Activated T-cell treated with anti-CD3 and anti-CD28 coated beads for 48 hours (primary cell): ENCODE measurements at places on chromosomes 12 and 14.

GRCh38 chr12:25694072-25694471 lies 141.0 kb upstream of the LMNTD1 start:
- no peak for DNase-seq

DNA sequence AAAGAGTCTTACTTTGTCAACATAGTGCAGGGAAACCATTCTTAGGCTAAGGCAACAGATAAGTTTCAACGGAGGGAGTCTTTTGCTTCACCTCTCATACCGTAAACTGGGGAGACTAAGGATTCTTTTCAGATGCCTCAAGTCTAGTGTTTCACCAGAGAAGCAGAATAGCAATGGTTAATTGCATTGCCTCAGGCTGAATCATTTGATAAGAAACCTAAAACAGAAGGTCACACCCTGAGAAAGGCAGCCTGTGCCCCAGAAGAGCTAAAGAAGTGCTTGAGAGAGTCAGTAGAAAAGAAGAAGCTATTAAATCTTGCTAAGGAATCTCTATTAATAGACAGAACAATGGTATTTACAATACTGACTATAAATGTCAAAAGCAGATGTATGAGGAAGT lies 21.8 kb upstream of the ATXN7L3B start:
- DNase-seq = no peak

DNA sequence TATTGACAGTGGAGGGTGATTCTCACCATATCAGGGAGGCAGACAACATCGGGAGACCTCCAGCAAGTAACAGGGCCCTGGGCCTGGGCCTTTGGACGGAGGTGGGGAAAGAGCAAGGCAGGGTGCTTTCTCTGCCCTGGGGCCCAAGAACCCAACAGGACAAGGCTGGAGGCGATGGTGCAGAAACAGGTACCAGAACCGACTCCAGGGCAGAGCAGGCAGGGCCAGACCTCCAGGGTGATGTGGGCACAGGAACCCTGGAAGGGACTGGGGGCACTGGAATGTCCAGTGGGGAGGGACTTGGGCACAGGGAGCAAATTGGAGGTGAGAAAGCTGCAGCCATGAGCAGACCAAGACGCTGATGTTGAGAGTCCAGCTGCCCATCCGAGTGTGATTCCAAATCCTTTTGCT lies 44.4 kb downstream of the PRMT8 start:
- no peak for DNase-seq

DNA sequence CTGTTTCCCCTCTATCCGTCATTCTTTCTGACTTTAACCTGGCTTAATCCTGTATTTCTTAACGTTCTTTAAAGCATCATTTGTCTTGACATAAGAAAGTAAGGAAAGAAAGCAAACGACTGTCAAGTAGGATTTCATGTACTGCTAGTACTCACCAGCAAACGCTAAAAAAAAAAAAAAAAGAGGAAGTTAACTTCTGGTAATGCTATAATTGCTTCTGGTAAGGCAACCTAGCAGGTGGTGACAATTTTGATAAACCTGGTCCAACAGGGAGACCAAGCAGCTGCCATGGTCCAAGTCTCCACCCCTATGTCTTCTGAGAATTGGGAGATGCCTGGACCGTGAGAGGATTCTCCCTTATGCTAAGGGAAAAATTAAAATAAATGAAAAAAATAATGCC lies 306.6 kb downstream of the DAD1 start:
- no peak for DNase-seq

GRCh38 chr14:100586403-100587085 lies 673 bp downstream of the BEGAIN start:
- peak; percentile 27 for DNase-seq

GRCh38 chr12:45670346-45671065 lies 59.0 kb upstream of the ARID2 start:
- DNase-seq = no peak

GRCh38 chr12:27730097-27730588 lies 19.5 kb downstream of the MRPS35 start:
- no peak for DNase-seq

DNA sequence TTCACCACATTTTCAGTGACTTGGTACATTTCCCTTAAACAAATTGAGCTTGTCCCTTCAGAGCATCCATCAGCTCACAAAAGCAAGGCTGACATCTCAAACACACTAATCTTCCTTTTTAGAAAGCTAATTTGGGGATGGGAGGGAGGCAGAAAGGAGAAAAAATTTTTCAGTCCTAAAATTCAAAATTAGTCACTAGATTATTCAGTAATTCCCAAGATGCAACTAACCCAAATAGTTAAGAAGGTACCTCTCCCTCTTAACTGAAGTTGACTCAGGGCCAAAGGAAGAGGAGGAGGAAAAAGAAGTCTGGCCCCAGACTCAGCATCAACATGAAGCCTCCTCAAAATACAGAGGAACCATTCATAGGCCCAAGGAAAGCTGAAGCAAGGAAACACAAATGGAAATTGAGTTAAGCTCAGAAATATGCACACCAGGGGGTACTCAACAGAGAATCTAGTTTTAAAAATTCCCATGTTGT lies 21.7 kb downstream of the CBX5 start:
- DNase-seq = no peak

- no peak for DNase-seq
These were observed 160.8 kb downstream of the UNC79 start for GRCh38 chr14:93591506-93591905.

GRCh38 chr14:74875941-74876913 lies at the start of gene PROX2:
Gene PROX2 (minus strand): TSS chr14:74876145. CDS start chr14:74863834, 12,311 bp downstream.
- DNase-seq = peak; percentile 8

GRCh38 chr14:80627745-80628144 lies 313.8 kb downstream of the CEP128 start:
- DNase-seq = no peak

GRCh38 chr12:47270782-47271664 lies 191.3 kb upstream of the AMIGO2 start:
- DNase-seq = no peak

GRCh38 chr12:32253154-32253790 lies 146.1 kb upstream of the FGD4 start:
- DNase-seq = no peak

- DNase-seq = no peak
These were observed 62.2 kb downstream of the GNG2 start for GRCh38 chr14:51922624-51923023.

- DNase-seq = no peak
These were observed 136.3 kb downstream of the TBX3 start for GRCh38 chr12:114547636-114548035.

GRCh38 chr12:19894803-19895202 lies 455.5 kb downstream of the AEBP2 start:
- DNase-seq = no peak

DNA sequence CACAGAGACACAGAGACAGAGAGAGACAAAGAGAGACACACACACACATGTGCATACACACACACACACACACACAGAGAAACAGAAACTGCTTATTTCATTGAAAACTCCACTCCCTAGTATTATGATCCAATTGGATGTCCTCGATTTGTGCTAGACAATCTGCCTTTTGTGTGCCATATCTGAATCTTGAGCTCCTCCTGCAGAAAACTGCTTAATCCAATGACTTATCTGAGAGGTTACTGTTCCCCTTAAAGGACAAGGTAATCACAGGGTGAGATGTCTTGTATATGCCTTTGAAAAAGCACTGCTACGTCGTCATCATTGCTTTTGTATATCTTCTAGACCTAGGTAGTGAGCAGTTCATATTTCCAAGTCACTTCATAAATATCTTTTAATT lies 371.5 kb downstream of the LRIG3 start:
- DNase-seq = no peak

- DNase-seq = no peak
These were observed 8.3 kb upstream of the CAPRIN2 start for GRCh38 chr12:30763053-30763452.

DNA sequence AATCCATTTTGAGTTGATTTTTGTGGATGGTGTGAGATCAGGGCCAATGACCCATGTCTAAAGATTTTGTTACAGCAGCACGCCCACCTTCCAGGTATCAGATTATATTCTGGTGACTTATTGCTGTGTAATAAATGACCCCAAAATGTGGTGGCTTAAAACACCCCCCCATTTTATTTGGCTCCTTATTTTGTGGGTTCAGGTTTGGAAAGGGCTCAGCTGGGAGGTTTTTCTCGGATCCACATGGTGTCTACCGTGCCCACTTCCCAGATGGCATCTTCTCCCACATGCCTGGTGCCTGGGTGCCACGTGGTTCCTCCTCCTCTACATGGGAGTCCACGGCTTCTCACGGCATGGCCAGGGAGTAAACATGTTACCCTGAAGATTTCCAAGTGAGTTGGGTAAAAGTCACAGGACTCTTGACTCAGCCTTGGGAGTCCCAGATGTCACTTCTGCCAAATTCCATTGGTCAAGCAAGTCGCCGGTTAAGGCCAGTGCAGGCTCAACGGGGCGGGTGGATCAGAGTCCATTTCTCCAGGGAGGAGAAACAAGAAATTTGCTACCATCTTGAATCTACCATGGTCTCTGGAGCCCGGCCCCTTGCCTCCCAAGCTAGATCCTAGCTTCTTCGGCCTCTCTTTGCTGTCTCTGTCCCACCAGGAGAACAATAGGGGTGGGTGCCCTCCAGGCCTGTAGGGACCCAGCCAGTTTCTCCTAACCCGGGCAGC lies 214.3 kb downstream of the KIF26A start:
- DNase-seq = no peak

- no peak for DNase-seq
These were observed 409.1 kb downstream of the AEBP2 start for GRCh38 chr12:19848421-19848820.

DNA sequence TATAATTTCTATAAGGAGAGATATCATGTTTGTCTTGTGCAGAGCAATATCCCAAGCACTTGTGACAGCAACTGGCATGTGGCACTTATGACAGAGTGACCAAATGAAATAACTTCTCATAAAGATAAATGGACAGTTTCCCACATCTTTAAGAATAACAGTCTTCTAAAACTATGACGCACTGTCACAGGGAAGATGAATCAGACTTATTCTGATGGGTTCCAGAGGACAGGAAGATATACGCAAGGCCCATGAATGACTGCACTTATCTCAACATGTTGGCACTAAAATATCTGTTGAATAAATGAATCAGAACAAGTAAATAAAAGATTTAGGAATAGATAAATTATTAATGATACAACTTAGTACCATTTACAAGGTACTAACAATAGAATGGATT lies 465.8 kb upstream of the SYT1 start:
- DNase-seq = no peak

- peak; percentile 15 for DNase-seq
These were observed at the start of gene NTN4 for GRCh38 chr12:95790033-95790916. Gene NTN4 (minus strand): TSS chr12:95790764. CDS start chr12:95790309, 455 bp downstream.

DNA sequence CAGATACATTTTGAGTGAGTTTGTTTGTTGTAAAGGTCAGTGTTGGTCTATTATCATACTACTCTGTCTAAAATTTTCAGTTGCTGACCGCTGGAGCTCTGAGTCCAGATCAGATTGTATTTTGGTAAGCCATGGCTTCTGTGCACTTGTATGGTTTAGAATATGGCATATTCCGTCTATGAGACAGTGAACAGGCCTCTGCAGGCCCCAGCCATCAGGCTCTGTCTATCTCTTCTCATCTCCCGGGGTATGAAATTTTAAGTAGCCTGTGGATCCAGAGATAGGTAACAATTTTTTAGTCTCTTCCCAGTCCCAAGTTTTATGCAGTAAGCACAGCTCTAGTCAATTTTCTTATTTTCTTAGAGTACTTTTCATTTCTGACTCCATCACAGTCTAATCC lies 1929.1 kb upstream of the SEL1L start:
- no peak for DNase-seq

DNA sequence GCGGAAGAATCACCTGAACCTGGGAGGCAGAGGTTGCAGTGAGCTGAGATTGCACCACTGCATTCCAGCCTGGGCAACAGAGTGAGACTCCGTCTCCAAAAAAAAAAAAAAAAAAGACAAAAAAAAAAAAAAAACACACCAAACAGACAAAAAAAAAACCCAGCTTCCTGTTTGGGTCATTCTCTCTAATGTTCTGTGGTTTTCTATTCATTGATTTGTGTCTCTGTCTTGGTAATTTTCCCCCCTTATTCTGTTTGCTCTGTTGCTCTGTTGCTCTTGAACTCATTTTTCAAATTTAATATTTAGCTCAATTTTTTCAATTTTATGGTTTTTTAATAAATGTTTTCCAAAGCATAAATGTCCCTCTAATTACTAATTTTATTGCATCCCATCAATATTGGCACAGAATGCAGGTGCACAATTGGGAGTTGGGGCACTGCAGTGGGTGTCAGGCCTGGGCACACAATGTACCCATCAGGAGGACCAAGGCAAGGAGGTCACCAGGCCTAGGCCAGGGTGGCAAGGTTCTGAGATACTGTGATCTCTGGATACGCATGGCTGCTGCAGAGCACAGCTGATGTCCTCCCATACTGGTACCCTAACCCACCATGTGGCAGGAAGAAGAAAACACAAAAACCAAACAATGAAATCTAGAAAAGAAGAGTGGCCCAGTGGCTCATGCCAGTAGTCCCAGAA lies 8.0 kb upstream of the GNPTAB start:
- no peak for DNase-seq

GRCh38 chr14:97233319-97233985 lies 436.3 kb downstream of the VRK1 start:
- DNase-seq = no peak

DNA sequence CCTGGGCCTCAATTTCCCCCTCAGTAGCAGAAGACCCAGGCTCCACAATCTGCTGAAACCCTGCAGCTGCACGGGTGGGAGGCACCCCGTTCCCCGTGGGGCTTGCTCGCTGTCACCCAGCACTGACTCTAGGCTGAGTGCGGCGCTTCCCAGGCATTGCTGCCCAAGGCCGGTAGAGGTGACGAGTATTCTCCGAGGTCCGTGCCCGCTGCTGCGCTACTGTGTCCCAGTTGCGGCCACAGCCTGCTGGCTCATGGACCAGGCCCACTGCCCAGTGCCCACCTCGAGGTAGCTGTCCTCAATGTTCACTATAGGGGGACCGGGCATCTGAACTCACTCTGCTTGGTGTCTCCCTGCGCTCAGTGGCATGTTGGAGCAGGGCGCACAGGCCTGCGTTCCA lies 74.7 kb downstream of the GSC start:
- no peak for DNase-seq

- DNase-seq = no peak
These were observed 198.2 kb upstream of the PRMT8 start for GRCh38 chr12:3292677-3293412.

- no peak for DNase-seq
These were observed 151.4 kb upstream of the EEA1 start for GRCh38 chr12:93080452-93080851.

GRCh38 chr14:96663491-96664067 lies 133.6 kb upstream of the VRK1 start:
- no peak for DNase-seq

GRCh38 chr12:116561181-116561821 lies 2.1 kb downstream of the MAP1LC3B2 start:
- DNase-seq = no peak
